ENCODE measurements at places on chromosomes 4 and X.

DNA sequence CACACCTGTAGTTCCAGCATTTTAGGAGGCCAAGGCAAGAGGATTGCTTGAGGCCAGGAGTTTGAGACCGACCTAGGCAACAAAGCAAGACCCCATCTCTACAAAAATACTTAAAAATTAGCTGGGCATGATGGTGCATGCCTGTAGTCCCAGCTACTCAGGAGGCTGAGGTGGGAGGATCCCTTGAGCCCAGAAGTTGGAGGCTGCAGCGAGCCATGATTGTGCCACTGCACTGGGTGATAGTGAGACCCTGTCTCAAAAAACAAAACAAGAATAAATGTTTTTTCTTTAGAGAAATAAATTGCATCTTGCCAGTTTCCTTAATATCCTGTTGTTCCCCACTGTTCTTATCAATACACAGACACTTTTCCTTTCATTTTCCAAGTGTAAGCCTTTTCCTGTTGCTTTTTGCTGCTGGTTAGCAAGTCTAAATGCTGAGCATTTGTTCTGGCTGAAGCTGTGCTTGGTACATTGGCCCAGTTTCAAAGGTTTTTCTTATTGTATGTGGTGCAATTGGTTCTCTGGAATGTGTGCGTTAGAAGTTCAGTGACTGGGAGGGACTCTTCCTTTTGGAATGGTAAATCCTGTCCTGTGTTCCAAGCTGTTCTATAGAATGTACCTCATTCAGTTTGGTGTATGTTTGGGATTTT is 98.2 kb downstream of the AFF1 start:
- DNase-seq: no peak

- DNase-seq: no peak
Observed at GRCh38 chr4:71186257-71186565, 152.6 kb upstream of the SLC4A4 start.

DNA sequence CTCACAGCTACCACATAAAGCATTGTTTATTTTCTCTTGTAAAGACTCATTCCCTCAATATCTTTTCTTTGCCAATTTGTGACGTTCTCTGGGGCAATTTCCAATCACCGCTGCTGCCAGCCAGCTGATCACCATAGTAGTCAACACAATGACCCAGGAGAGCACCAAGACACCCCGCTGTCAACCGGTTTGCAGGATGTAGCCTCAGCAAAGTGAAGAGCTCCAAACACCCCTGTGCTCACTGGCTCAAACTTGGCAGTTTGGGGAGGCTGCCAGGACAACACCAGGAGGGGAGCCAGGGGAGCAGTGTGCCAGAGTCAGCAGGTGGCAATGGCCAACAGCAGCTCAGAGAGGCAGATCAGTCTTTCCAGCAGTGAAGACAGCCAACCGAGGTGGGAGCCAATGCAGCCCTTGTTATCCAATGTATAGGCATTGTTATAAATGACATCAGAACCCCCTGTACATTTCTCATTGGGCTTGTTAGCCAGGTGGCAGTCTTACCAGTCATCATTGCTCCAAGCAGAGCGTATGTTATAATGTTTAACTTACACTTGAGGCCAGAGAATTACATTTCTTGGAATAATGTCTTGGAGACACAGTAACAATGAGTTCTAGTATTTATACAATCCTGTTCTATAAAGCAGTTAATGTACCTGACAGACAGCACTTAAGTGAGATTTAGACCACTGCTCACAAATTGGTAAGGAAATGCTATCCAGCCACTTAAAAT is 274.9 kb upstream of the GK2 start:
- DNase-seq: no peak

- DNase-seq: no peak
Observed at GRCh38 chr4:118284169-118284568, 68.6 kb downstream of the PRSS12 start.

DNA sequence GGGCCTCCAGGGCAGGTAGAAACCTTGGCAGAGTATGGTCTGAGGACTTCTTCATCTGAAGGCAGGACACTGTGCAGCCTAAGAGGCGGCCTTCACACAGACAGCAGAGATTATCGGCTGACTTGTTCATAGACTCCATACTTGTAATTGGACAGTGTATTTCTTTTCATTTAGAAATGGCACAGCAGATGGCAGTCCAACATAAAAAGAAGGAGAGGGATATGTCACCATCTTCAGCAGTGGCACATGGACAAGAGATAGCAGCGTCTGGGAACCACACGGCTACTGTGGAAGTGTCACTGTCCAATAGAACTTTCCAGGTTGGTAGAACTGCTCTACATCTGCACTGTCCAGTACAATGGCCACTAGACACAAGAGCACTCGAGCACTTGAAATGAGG is 21.7 kb upstream of the GEMIN8 start:
- no peak for DNase-seq
